Breast epithelium (tissue), 4 donors: ENCODE measurements at places on chromosomes 12 and 14. TPM values are rescaled to one million over a fixed set of nuclear protein-coding genes. Genes with fewer than 3 reads are reported as not detected.

DNA sequence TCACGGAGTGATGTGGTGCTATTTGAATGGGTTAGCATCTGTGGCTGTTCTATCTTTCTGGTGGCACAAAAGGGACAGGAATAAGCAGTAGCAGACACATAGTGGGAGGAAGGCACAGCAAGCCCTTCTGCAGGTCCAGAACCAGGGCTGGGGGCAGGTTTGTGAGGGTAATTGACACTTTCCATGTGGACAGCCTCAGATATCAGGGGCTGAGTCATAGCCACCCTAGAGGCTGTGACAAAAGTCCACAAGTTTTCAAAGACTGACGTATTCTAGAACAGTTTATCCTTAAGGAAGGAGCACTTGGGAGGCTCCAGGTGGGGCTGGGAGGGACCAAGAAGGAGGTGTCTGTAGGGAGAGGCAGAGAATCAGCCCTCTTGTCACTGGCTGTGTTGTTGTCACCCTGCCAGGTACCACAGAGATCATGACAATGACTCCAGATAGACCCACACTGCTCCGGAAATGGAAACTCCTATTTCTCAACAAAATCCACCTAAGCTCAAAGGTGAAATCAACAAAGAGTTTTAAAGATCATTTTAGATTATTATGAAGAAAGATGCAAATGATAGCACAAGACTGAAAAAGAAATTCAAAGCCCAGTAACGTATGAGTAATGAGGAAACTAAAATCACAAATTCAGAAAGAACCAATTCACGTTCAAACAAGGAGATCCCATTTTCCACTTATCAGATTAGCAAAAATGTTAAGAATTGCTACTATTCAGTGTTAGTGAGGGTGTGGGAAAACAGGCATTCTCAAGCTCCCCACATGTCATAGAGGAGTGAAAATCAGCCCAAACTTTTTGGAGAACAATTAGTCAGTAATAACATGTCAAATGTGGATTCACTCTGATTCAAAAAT is 48.3 kb downstream of the NFKBIA start:
- H3K4me3 ChIP-seq, result no peak overlapping the region
- no peaks in the 10 kb centered on the region for H3K27me3 ChIP-seq
- H3K36me3 ChIP-seq, result no peaks in the 10 kb centered on the region
- no peak for DNase-seq
- no peaks in the 10 kb centered on the region for H3K4me1 ChIP-seq
- H3K27ac ChIP-seq, result peak overlapping the region; percentile 50

Gene GPRC5A
- total RNA-seq, result 10.9 TPM

DNA sequence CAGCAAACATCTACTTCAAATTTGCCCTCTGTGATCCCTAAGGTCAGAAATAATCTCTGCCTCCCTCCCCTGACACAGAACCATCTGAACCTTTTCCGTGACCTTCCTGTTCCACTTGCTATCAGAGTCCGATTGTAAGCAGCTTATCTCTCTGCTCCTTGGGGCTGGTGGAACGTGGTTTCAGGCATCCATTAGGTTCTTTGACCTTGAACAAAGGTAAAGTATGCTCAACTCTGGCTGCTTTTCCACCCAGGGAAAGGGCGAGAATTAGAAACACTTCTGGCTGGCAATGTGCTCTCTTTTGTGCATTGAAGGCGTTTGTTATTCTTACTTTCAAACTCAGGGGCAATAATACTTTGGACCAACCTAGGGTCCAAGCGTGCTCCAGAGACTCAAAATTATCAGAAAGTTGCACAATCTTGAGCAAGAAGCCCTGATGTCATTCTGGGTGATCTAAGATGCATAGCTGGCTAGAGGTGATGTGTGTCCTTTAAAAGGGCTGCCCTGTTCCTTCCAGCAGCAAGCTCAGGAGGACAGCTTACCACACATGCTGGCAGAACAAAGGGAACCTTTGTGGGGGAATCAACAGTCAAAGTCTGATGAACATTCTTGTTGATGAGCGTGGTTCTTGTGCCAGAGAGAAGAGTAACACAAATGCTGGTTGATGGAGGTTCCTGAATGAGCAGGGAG is 29.8 kb downstream of the ADGRD1 start:
- H3K4me1 ChIP-seq, result no peaks in the 10 kb centered on the region
- H3K4me3 ChIP-seq, result no peak overlapping the region
- no peaks in the 10 kb centered on the region for H3K27me3 ChIP-seq
- no peak overlapping the region for H3K27ac ChIP-seq
- no peak for DNase-seq

GRCh38 chr14:106209755-106210154 is 683.4 kb downstream of the TMEM121 start:
- peaks cover 23% of the 10 kb centered on the region for H3K27me3 ChIP-seq
- DNase-seq, result no peak
- H3K4me3 ChIP-seq, result no peak overlapping the region
- H3K36me3 ChIP-seq, result no peaks in the 10 kb centered on the region
- H3K4me1 ChIP-seq, result no peaks in the 10 kb centered on the region
- no peak overlapping the region for H3K27ac ChIP-seq

Gene NUAK1
- total RNA-seq, result 20.2 TPM

- H3K27ac ChIP-seq, result no peak overlapping the region
- no peaks in the 10 kb centered on the region for H3K36me3 ChIP-seq
- no peak overlapping the region for H3K4me3 ChIP-seq
- no peaks in the 10 kb centered on the region for H3K27me3 ChIP-seq
- DNase-seq, result no peak
These were observed 50.2 kb downstream of the RIN3 start for GRCh38 chr14:92563765-92564285.

- no peak overlapping the region for H3K4me3 ChIP-seq
- no peaks in the 10 kb centered on the region for H3K4me1 ChIP-seq
- H3K27ac ChIP-seq, result no peak overlapping the region
- H3K36me3 ChIP-seq, result no peaks in the 10 kb centered on the region
- DNase-seq, result no peak
- H3K27me3 ChIP-seq, result no peaks in the 10 kb centered on the region
These were observed 55.5 kb downstream of the TTC7B start for GRCh38 chr14:90760591-90761316.
